ENCODE measurements at places on chromosomes 2 and 18. TPM values are rescaled to one million over a fixed set of nuclear protein-coding genes. Genes with fewer than 3 reads are reported as not detected.
A peak's percentile ranks its signal among the peaks of the same experiment; 100 is the strongest.

Gene KCNE4
- not detected for total RNA-seq

Gene DAW1
- not detected for total RNA-seq

DNA sequence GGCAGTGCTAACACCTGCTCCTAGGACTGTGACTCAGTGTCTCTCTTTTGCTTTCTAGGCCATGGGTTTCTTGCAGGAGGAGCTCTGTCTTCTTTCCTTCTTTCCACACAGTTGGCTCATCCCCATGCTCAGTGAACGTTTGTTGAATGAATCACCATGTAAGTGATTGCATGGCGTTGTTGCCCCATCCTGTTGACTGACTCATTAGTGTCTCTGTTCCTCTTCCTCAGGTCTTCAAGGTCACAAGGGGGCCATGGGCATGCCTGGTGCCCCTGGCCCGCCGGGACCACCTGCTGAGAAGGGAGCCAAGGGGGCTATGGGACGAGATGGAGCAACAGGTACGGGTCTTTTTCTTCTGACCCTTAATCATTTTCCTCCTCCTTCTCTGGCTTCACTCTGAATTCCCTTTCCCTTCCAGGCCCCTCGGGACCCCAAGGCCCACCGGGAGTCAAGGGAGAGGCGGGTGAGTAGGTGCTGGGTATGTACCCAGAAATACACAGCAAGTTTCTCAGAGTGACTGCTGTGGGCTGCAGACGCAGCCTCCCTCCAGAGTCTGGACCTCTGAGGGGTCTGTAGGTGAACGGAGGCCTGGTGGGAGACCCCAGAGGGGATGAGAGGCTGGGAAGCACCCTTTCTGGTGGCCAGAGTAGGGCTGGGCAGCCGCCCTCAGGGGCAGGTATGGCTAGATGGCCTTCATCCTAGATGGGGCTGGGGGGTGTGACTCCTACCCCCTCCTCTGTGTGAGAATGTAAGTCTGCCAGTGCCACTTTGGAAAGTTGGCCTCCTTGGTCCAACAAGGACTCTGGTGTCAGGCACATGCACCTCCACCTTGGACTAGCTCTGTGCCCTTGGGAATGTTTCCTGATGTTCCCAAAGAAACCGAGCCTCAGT, 32.4 kb downstream of the MARCO start:
- DNase-seq: peak; percentile 11

GRCh38 chr2:227819398-227819697, 5.7 kb downstream of the CCL20 start:
- DNase-seq: no peak

GRCh38 chr2:11814979-11815510, 68.6 kb downstream of the LPIN1 start:
- no peak for DNase-seq

- no peak for DNase-seq
Observed at GRCh38 chr18:11392292-11392691, 217.1 kb upstream of the SLC35G4 start.

- no peak for DNase-seq
Observed at GRCh38 chr2:43303889-43304288, 77.5 kb upstream of the ZFP36L2 start.
